NCI-H460 (cell line): ENCODE measurements at places on chromosomes 6 and 20. TPM values are rescaled to one million over a fixed set of nuclear protein-coding genes. Genes with fewer than 3 reads are reported as not detected.

Gene SLC4A11
- total RNA-seq = 65.8 and 71.0 TPM in 2 replicates

Gene EPPIN
- not detected in 2 replicates for total RNA-seq

Gene MUC21
- total RNA-seq = not detected in 2 replicates

Gene MOXD1
- not detected in 2 replicates for total RNA-seq

Gene NDUFAF5
- 31.9 and 37.5 TPM in 2 replicates for total RNA-seq

Gene PABPC1L
- total RNA-seq = 56.2 and 67.6 TPM in 2 replicates

Gene BMP7
- total RNA-seq = 0.17 and 0.23 TPM in 2 replicates

Gene ZNF391
- total RNA-seq = 4.2 and 5.5 TPM in 2 replicates

Gene AVP
- total RNA-seq = not detected in 2 replicates

Gene DOK5
- total RNA-seq = not detected in 2 replicates

Gene ADTRP
- total RNA-seq = 0.25 TPM in 1 of 2 replicates, not detected in the other

Gene ID1
- total RNA-seq = 125 and 149 TPM in 2 replicates

Gene DSP
- total RNA-seq = 0.07 and 0.12 TPM in 2 replicates

Gene MCUR1
- total RNA-seq = 20.4 and 20.7 TPM in 2 replicates

Gene PTGIS
- total RNA-seq = not detected in 2 replicates

Gene TGM3
- 0.10 and 0.20 TPM in 2 replicates for total RNA-seq

Gene C6orf136
- total RNA-seq = 7.5 and 8.3 TPM in 2 replicates

Gene VWA7
- total RNA-seq = 0.47 and 0.81 TPM in 2 replicates

Gene LCA5
- total RNA-seq = 0.81 and 1.3 TPM in 2 replicates

Gene RAB44
- total RNA-seq = not detected in 2 replicates

Gene HRH3
- total RNA-seq = not detected in 2 replicates

Gene HCK
- not detected in 2 replicates for total RNA-seq

Gene MEP1A
- not detected in 2 replicates for total RNA-seq

Gene GJA1
- total RNA-seq = 31.8 and 34.1 TPM in 2 replicates

Gene ZNF292
- 7.2 and 8.5 TPM in 2 replicates for total RNA-seq

Gene KCNK15
- total RNA-seq = 1.0 and 1.2 TPM in 2 replicates

Gene CST3
- 225 and 267 TPM in 2 replicates for total RNA-seq

Gene NR2E1
- not detected in 2 replicates for total RNA-seq

Gene MRPL2
- total RNA-seq = 24.6 and 38.1 TPM in 2 replicates

Gene CCN6
- total RNA-seq = not detected in 2 replicates

Gene OXT
- not detected in 2 replicates for total RNA-seq

Gene SALL4
- 1.6 and 2.3 TPM in 2 replicates for total RNA-seq

Gene ATP5F1E
- total RNA-seq = 92.3 and 106 TPM in 2 replicates

Gene PLCB4
- 14.8 and 15.2 TPM in 2 replicates for total RNA-seq

Gene RSPO4
- total RNA-seq = not detected in 2 replicates

Gene KCNB1
- total RNA-seq = not detected in 2 replicates

Gene PAK5
- total RNA-seq = not detected in 2 replicates

Gene LGSN
- total RNA-seq = 15.0 and 17.1 TPM in 2 replicates

Gene FGD2
- total RNA-seq = 0.10 TPM in 1 of 2 replicates, not detected in the other

Gene ALDH8A1
- total RNA-seq = 0.20 TPM in 1 of 2 replicates, not detected in the other
